ENCODE measurements at places on chromosomes 12 and 14.

GRCh38 chr12:52945389-52946232 is 3.3 kb upstream of the KRT18 start:
- peak; percentile 47 for DNase-seq

DNA sequence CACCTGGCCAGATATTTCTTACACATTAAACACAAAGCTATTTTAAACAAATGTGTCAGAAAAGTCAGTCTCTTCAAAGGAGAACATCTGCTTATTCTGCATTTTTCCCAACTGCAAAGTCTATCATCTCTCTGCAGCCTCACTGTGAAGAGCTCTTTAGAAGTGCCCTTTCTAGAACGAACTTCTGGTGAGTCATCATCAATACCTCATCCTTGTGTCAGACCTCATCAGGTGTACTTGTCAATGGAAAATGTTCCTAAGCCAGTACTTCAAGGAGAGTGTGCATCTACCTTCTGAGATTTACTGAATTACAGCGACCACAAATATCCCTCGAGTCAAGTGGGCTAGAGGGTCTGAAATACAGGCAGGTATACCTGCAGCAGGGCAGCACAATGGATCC is 457.3 kb downstream of the LRIG3 start:
- no peak for DNase-seq

DNA sequence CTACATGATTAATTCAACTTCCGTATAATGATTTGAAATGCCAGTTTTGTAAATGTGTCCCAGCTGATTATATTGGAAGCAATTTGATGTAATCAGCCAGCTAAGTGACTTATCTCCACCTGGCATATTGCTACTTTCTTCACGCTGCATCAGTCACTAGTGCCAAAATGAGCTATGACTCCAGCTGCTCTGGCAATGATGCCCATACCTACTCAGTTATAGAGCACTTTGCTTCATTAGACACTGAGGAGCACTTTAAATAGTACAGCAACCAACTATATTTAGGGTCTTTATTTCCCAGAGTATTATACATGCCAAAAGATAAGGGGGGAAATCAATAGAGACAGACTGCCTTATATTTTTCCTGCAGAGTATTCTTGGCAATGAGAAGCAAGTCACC is 67.9 kb upstream of the LIN7A start:
- no peak for DNase-seq

DNA sequence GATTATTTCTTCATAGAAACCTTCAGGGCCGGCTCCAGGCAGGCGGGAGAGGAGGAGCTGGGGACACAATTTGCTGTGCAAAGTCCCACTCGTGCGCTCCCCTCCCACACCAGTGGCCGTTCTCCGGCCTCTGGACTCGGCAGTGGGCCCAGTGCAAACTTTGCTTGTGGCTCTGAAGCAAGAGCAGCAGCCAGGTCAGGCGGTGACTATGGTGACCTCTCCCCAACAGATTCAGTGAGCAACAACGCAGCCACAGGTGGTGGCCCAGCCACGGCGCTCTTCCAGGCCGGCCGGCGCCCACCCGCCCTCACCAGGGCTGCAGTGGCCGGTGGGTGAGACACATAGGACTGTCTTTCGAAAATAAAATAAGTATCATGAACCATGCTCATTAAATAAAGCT is 29.5 kb downstream of the VPS37B start:
- DNase-seq: no peak

DNA sequence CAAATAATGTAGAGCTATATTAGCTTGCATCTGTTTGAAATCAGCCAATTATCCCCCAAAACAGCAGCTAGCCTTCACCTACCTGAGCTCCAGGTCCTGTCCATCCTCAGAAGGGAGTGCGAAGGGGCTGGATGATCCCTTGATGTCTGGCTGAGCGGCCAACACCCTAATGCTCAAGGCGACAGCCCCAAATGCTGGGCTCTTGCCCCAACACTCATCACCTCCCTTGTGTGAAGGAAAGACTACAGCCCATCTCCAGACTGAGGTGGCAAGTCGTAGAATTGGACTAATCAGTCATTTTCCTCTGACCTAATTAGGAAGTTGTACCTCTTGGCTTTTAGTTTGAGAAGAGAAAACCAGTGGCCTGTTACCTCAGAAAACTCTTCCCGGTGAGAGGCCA is 16.3 kb upstream of the MDM1 start:
- no peak for DNase-seq

- DNase-seq: no peak
Measured at GRCh38 chr12:770479-770878, 18.1 kb downstream of the WNK1 start.

DNA sequence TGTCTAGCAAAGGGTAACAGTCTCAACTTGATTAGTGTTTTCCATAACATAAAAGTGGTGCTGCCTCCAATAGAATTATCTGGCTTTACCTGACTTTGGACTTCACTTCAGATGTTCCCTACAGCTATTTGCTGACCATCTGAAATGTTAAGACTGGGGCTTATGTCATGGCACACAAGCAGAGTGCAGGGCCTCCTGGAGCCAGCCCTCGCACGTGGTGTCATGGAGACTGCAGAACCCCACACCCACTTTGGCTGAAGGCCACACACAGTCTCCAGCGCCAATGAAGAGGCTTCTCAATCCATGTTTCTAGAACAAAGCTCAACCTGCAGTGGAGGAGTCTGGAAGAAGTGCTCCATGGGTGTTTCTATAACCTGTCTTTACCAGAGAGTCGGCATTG is 169.6 kb upstream of the FRMD6 start:
- DNase-seq: no peak

DNA sequence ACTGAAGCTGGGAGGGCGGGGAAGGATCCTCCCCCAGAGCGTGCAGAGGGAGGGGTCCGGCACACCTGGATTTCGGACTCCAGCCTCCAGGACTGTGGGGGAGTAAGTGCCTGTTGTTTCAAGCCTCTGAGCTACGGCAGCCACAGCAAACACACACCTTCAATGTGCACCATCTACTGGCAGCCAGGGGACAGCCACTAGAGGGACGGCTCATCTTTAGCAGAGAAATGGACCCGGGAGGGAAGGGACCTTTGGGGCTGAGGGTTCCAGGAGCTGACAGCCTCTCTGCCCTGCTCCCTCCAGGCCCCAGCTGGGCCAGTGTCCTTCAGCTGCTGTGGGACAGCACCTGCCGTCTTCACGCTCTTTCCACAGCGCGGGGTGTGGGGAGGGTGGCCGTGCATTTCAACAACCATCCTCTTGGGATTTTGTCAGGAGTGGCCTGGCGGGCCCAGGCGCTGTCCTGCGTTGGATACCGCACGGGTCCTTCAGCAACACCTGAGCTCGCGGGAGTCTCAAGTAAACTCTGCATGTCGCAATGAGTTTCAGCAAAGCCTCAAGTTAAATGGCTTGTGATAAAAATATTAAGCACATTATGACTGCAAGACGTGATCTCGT is 209.2 kb upstream of the C14orf180 start:
- DNase-seq: peak; percentile 43

GRCh38 chr12:12896260-12896659 is 4.9 kb downstream of the GPRC5A start:
- no peak for DNase-seq

DNA sequence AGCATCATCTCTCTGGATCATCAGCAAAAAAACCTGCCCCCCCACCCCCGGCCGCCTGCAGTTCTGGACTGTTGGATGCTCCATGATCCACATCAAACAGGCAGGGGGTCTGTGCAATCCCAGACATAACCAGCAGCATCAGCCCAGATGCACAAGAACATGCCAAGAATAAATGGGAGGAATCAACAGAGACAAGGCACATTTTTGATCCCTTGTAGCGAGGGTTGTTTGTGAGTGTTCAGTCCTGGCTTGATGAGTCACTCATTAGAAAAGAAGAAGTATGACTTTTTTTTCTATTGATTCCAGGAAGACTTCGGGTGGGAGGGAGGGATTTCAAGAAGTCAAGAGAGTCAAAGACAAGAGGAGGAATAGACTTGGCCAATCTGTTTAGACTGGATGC is 244.2 kb downstream of the KSR2 start:
- no peak for DNase-seq

GRCh38 chr14:56412468-56413434 is 166.8 kb upstream of the TMEM260 start:
- no peak for DNase-seq

- no peak for DNase-seq
Measured at GRCh38 chr12:65643595-65644386, 180.5 kb upstream of the HMGA2 start.

DNA sequence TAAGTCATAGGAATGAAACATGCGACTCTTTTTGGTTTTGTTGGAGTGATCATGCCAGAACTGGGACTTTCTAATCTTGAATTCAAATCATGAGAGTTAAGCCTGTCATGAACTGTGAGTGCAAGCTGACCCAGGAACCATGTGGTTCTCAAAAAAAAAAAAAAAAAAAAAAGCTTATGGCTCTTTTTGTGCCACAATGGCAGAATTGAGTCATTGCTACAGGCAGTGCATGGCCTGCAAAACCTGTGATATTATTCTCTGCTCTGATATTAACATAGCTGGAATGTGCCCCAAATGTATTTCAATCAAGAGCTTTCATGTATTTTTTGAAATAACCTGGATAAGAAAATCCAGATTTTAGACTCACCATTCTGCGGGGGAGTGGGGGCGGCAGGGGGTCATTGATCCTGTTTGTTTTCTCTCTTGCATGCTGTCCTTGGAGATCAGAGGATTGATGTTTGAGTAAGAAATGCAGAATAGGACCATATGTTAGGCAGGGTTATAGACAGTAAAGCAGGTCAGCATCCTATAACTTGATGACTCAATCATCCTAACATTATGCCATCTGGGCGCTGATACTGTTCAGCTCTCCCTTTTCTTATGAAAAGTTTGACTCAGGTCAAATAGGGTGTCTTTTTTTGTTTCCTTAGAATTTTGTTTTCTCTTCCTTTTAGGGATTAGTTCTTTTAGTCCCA is 797.4 kb downstream of the DIO2 start:
- DNase-seq: no peak

DNA sequence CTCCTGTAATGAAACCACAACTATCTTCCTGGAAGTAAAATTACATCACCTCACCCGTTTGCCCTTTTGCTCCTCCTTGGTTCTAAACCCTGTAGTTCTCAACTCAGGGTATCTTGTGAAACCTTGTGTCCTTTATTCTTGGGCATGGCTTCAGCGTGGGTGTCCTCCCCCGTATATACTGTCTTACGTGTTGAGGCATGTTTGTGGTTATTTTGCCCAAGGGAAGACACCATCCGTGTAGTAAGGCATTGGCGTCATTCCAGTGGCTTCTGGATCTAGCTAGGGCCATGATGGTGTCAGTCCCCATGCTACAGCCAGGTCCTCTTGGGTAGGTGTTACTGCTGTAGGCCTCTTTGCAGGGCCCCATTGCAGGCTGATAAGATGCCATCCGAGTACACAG is 115.4 kb downstream of the ZFP36L1 start:
- no peak for DNase-seq

DNA sequence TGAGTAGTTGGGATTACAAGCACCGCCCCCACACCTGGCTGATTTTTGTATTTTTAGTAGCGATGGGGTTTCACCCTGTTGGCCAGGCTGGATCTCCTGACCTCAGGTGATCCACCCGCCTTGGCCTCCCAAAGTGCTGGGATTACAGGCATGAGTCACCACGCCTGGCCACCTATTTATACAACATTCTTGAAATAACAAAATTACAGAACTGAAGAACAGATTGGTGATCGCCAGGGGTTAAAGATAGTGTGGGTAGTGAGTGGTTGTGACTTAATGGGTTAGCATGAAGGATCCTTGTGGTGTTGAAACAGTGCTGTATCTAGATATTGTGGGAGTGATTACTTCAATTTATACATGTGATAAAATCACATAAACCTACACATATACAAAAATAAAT is 7.4 kb downstream of the GLIPR1L1 start:
- DNase-seq: no peak

DNA sequence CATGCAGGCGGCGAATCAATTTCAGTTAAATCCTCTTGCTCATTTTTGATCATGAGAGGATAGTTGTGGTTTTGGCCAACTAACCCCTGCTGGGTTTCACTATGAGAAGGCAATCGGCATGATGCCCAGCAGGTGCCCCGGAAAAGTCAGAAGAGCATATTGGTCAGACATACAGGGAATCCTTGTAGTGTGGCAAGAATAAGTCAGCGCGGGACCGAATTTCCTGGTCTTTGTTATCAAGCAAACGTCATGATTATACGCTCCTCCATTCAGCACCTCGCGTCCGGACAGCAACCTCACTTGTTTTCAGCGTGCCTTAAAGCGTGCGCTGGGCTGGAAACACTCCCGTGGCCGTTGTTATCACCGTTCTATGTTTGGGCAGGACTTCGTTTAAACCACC is 1.8 kb downstream of the TBC1D30 start:
- peak; percentile 78 for DNase-seq

GRCh38 chr12:70314145-70314544 is 51.9 kb upstream of the KCNMB4 start:
- no peak for DNase-seq

DNA sequence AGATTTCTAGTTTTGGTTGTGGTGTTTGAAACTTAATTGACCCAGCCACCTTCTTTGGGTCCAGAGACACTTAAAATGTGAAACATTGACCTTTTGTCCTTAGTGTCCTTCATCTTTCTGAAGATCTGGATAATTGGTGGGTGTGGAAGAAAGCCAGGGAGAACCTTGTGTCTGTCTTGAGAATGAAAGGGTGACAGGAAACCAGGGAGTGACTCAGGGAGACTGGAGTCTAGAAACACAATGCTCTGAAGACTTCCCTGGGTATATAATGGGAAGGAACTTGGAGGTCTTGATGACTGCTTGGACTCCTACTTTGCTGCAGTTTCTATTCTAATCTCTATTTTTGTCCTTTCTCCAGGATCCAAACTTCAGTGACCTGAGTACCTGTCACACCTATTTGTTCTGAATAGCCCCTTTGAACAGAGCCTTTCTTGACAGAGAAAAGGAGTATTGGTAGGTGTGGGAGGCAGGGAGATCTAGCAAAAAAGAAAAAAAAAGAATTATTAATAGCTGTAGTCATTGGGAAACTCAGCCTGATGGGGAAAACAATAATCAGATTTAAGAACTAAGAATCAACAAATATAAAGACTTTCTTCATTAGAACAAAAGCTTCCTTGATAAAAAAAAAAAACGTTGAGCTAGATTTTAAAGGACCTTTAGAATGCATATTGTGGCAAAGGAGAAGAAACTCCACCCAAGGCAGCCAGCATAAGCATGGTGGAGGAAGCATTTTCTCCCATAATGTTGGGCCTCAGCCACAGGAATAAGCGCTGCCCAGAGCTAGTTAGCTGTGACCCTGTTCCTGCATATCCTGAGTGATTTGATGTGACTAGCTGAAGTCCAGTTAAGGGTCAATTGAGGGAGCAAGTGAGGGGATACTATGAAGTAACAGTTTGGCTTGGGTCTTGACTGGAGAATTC is 77.9 kb upstream of the HOXC13 start:
- no peak for DNase-seq

- no peak for DNase-seq
Measured at GRCh38 chr12:116415408-116416108, 138.1 kb upstream of the MED13L start.

- DNase-seq: peak; percentile 11
Measured at GRCh38 chr12:32727237-32727636, 28.5 kb downstream of the YARS2 start.

DNA sequence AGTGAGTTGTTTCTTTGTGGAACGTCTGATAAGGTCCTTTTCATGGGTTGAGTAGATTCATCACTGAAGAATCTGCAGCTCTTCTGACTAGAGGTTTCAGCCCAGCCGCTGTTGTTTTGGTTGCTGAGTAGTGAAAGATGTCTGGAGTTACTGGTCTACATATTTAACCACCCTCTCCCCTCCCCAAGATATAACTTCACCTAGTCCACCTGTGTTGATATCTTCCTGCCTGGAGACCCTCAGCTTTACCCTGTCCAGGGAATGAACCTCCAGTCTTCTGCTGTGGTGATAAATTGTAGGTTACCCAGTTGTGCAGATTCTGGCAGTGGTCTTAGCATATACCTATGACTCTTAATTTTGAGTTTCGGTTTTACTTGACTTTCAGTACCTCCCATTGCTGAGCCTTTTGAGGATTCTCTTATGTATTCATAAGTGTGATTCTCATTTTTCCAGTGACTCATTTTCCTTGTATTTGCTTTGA is 62.9 kb downstream of the CCDC91 start:
- DNase-seq: no peak

All from NCI-H526 (cell line).